ENCODE measurements at places on chromosomes 5 and 9. TPM values are rescaled to one million over a fixed set of nuclear protein-coding genes. Genes with fewer than 3 reads are reported as not detected.

ARID3C gene
- total RNA-seq = not detected

F12 gene
- total RNA-seq = 1.0 TPM

OR1Q1 gene
- not detected for total RNA-seq

COL5A1 gene
- total RNA-seq = 383 TPM

PCDHB12 gene
- total RNA-seq = 0.08 TPM

CKS2 gene
- 278 TPM for total RNA-seq

MSX2 gene
- 3.7 TPM for total RNA-seq

PARP8 gene
- total RNA-seq = 4.3 TPM

TNFSF8 gene
- total RNA-seq = not detected

DTWD2 gene
- 4.2 TPM for total RNA-seq

ABCA2 gene
- 15.8 TPM for total RNA-seq

FAM78A gene
- 0.24 TPM for total RNA-seq

DDX31 gene
- 10.7 TPM for total RNA-seq
